AML-193 (cell line): ENCODE measurements at places on chromosomes 16 and 17.

GRCh38 chr17:62950067-62950466 is 16.0 kb upstream of the TANC2 start:
- no peak for DNase-seq

- DNase-seq: no peak
Measured at GRCh38 chr16:29757950-29758466, 12.2 kb upstream of the C16orf54 start.

DNA sequence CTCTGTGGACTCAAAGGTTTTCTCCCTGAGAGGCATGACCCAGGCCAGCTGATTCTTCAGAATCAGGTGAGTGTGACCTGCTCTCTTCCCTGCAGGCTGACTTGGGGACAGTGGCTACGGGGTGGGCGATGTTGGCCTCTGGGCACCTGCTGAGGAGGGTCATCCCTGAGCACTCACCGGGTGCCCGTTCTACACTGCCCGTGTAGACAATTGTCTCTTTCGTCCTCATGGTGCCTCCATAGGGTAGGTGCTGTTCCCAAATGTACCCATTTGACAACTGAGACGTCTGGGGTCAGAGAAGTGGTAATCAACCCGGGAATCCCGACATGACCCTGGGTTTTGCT is 74.8 kb downstream of the GOSR1 start:
- no peak for DNase-seq

- DNase-seq: no peak
Measured at GRCh38 chr16:85527767-85528297, 85.3 kb upstream of the GSE1 start.

- no peak for DNase-seq
Measured at GRCh38 chr17:67276075-67276474, 31.1 kb upstream of the HELZ start.

- DNase-seq: no peak
Measured at GRCh38 chr16:28522792-28523191, 16.0 kb downstream of the NUPR1 start.

- DNase-seq: no peak
Measured at GRCh38 chr16:53864819-53865493, 161.0 kb downstream of the FTO start.

GRCh38 chr17:38584350-38584925 is 21.3 kb downstream of the SRCIN1 start:
- peak; percentile 65 for DNase-seq
